ENCODE measurements at places on chromosomes 1 and 21. TPM values are rescaled to one million over a fixed set of nuclear protein-coding genes. Genes with fewer than 3 reads are reported as not detected.

Gene SLC25A34
- 127 TPM for total RNA-seq

DNA sequence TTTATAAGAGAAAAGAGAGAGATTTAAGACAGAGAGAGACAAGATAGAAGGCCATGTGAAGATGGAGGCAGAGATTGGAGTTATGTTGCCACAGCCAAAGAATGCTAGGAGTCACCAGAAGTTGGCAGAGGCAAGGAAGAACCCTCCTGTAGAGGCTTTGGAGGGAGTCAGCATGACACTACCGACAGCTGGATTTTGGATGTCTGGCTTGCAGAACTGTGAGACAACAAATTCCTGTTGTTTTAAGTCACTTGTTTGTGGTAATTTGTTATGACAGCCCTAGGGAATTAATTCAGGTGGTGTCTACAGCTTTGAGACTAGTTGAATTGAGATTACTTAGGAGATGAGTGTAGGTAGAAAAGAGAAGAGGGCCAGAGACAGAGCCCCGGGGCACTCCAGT is 158.5 kb downstream of the DNM3 start:
- H3K36me3 ChIP-seq = no peaks in the 10 kb centered on the region
- H3K4me1 ChIP-seq = no peaks in the 10 kb centered on the region
- no peak overlapping the region for H3K27ac ChIP-seq

- no peaks in the 10 kb centered on the region for H3K27me3 ChIP-seq
- H3K36me3 ChIP-seq = no peaks in the 10 kb centered on the region
- H3K4me3 ChIP-seq = no peak overlapping the region
- H3K27ac ChIP-seq = no peak overlapping the region
Observed at GRCh38 chr21:34034369-34035014, 38.9 kb upstream of the MRPS6 start.

- no peak overlapping the region for H3K4me3 ChIP-seq
- H3K27me3 ChIP-seq = no peaks in the 10 kb centered on the region
- no peak overlapping the region for H3K27ac ChIP-seq
- H3K4me1 ChIP-seq = peaks cover 6% of the 10 kb centered on the region
Observed at GRCh38 chr1:10267921-10268320, 57.6 kb downstream of the KIF1B start.

Gene FLG2
- 0.13 TPM for total RNA-seq

Gene PLXNA2
- 51.5 TPM for total RNA-seq

Gene KIAA1614
- 1.4 TPM for total RNA-seq

DNA sequence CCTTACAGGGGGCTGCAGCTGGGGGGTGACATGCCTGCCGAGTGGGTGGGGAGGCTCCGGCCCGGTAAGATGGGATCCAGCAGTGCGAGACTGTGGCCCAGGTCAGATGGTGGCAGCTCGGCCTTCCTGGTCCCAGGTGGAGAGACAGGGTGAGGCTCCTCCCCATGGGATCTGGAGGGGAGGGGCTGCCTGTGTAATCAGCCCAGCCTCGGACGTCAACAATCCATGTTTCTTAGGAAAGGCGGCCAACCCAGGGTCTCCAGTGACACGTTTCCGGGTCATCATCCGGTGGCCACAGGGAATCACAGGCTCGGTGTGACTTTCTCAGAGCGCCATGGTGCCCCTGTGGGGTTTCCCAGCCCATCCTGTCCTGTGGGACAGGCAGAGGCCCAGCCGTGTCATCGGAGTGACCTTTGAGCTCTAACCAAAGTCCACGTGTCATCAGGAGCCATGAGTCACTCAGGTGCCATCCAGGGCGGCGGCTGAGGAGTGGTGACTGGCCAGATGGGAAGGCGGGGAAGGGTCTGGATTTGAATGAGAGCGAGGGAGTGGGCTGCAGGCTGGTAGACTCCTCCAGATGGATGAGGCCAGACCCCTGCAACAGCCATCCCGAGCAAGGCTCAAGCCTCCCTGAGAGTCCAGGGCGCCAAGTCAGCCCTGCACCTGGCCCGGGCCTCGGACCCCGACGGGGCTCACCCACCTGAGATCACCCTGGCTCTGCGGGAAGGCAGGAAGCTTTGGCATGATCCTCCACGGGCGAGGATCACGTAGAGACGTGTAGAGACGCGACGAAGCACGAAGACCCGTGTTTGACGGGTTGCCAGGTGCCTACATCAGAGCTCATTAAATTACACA is 6.6 kb upstream of the HES4 start:
- no peaks in the 10 kb centered on the region for H3K36me3 ChIP-seq
- H3K4me3 ChIP-seq = peak overlapping the region; percentile 48
- H3K27me3 ChIP-seq = no peaks in the 10 kb centered on the region
- H3K4me1 ChIP-seq = peaks cover 3% of the 10 kb centered on the region
- H3K27ac ChIP-seq = peak overlapping the region; percentile 88

Gene CDC20
- 6.7 TPM for total RNA-seq

DNA sequence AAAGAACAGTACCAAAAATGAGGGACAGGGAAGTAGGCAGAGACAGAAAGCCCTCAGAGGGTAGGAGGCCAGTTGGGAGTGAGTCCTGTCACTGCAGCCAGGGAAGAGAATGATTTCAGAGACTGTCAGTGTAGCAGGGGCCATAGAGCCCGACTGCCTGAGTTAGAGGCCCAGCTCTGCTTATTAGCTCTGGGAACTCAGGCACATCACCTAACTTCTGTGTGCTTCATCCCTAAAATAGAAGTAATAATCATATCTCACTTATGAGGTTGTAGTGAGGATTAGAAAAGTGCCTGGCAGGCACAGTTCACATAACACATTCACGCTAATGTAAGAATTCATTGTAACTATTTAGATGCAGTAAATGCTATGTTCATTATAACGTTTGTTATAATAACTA is 18.3 kb downstream of the NPL start:
- no peaks in the 10 kb centered on the region for H3K27me3 ChIP-seq
- no peak overlapping the region for H3K27ac ChIP-seq
- no peak overlapping the region for H3K4me3 ChIP-seq
- H3K36me3 ChIP-seq = no peaks in the 10 kb centered on the region
- no peaks in the 10 kb centered on the region for H3K4me1 ChIP-seq

GRCh38 chr1:25765136-25765922 is 34.7 kb upstream of the SELENON start:
- no peaks in the 10 kb centered on the region for H3K36me3 ChIP-seq
- H3K4me3 ChIP-seq = no peak overlapping the region
- DNase-seq = no peak
- no peaks in the 10 kb centered on the region for H3K27me3 ChIP-seq
- no peak overlapping the region for H3K27ac ChIP-seq

- H3K36me3 ChIP-seq = no peaks in the 10 kb centered on the region
- peak; percentile 76 for DNase-seq
- H3K4me1 ChIP-seq = no peaks in the 10 kb centered on the region
- no peak overlapping the region for H3K4me3 ChIP-seq
- H3K27me3 ChIP-seq = no peaks in the 10 kb centered on the region
Observed at GRCh38 chr1:5514527-5515183, 477.6 kb downstream of the NPHP4 start.

DNA sequence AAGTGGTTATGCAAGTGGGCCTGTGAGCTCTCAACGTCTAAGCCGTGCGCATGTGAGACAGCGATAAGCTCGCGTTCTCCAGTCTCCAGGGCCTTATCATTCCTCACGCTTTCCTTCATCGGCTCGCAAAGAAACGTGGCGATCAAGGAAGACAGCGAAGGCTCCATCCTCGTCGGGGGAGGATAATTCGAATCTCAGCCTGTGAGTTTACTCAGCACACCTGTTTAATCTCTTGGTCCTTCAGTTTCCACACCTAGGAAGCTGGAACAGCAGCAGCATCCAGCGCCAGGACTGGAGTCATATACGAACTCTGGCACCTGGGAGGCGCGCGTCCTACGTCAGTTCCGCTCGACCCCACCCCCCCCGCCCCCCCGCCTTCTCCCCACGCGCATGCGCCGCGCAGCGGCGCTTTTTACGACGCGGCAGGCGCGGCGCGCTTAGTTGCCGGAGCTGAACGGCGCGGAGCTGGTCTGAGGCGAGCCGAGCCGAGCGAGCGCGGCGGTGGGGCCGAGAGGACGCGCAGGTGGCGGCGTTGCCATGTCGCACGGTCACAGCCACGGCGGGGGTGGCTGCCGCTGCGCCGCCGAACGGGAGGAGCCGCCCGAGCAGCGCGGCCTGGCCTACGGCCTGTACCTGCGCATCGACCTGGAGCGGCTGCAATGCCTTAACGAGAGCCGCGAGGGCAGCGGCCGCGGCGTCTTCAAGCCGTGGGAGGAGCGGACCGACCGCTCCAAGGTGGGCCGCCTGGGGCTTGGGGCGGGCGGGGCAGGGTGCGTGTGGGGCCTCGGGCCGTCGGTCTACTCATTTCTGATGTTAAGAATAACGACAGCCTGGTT is at the start of gene PITHD1:
PITHD1 (plus strand) TSS at position 440 of the 836 bp plus-strand sequence; CDS start at position 538, 98 bp downstream.
- peak within 1 kb of the TSS; percentile 88 for H3K4me3 ChIP-seq
- DNase-seq = peak; percentile 74
- peaks cover 31% of the 10 kb centered on the region for H3K4me1 ChIP-seq
- peaks cover 13% of the 10 kb centered on the region for H3K36me3 ChIP-seq
- H3K27ac ChIP-seq = peak within 1 kb of the TSS; percentile 90

Gene SLC66A1
- 19.0 TPM for total RNA-seq

DNA sequence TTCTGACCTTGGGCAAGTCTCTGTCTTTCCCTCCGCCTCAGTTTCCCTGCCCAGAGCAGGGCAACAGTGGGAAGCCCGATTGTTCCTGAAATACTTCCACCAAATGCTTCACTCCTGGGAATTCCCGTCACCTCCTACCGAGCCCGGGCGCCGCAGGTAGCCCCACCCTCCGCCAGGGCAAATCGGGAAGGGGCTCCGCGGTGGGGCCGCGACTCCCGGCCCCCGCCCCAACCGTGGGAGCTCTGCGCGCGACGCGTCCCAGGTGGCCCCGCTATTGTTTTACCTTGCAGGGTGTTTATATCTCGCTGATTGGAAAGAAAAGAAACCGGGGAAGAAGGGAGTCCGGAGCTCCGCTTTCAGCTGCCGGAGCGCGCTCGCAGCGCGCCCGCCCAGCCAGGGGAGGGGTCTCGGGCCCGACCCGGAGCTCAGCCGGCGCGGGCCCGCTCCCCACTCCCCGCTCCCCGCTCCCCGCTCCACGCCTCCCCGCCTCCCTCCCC is 407 bp downstream of the IGSF3 start:
- H3K27ac ChIP-seq = peak overlapping the region; percentile 42
- no peaks in the 10 kb centered on the region for H3K36me3 ChIP-seq
- H3K4me3 ChIP-seq = peak overlapping the region; percentile 50
- no peak for DNase-seq

Gene RGS8
- not detected for total RNA-seq

- peak; percentile 36 for DNase-seq
- no peaks in the 10 kb centered on the region for H3K4me1 ChIP-seq
- H3K27ac ChIP-seq = no peak overlapping the region
- no peaks in the 10 kb centered on the region for H3K27me3 ChIP-seq
- H3K36me3 ChIP-seq = no peaks in the 10 kb centered on the region
Observed at GRCh38 chr1:2978691-2979190, 42.5 kb upstream of the ACTRT2 start.

DNA sequence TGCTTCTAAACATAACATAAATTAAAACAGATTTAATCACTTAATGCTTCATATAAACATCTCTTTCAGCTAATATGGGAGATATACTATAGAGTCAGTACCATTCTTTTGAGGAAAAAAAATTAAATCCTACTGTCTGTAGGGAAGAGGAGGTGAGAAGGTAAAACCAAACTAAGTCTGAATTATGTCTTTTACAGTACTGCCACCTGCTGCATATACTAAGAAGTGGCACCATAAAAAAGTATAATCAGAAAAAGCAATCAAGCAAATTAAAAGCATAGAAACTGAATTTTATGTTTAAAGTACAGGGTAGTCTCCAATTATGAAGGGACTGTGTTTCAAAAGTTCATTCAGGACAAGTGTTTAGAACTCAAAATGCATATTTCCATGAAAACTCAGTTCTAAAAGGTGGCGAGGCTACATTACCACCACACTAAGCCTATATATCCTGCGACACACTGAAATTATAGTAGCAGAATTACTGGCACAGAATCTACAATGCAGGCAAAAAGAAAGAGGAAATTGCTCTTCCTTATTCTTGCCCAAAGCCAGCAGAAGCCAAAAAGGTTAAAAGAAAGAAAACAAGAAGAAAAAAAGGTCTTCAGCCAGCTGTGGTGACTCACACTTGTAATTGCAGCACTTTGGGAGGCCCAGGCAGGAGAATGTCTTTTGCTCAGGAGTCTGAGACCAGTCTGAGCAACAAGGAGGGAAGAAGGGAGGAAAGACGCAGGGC is 9.0 kb downstream of the NSL1 start:
- no peaks in the 10 kb centered on the region for H3K27me3 ChIP-seq
- no peak for DNase-seq
- no peak overlapping the region for H3K4me3 ChIP-seq
- H3K27ac ChIP-seq = no peak overlapping the region
- no peaks in the 10 kb centered on the region for H3K36me3 ChIP-seq
- no peaks in the 10 kb centered on the region for H3K4me1 ChIP-seq

DNA sequence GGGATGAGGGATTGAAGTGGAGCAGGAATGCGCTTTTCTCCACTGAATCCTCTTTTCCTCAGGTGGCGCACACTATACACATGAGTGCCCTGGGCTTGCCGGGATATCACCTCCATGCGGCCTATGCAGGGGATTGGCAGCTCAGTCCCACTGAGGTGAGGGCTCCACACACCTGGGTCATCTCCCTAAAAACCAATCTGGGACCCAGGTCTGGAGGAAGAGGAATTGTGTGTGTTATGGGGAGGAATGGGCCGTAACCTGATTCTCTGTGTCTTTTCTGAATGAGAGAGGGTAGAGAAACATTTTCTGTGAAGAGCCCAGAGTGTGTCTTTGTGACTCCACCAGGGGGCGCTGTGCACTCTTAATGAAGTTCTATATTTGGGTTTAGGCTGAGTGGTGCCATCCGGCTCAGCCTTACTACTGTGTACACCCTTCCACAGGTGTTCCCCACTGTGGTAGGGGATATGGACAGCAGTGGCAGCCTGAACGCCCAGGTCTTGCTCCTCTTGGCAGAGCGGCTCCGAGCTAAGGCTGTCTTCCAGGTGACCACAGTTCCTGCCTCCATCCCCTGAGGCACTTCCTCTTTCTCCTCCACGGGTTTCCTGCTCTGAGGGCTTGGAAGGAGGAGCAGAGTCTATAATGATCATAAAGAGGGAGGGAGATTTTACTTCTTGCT is 1.5 kb downstream of the TOMM40L start:
- H3K4me3 ChIP-seq = no peak overlapping the region
- H3K27me3 ChIP-seq = no peaks in the 10 kb centered on the region
- no peaks in the 10 kb centered on the region for H3K36me3 ChIP-seq
- H3K27ac ChIP-seq = no peak overlapping the region

- peak overlapping the region; percentile 95 for H3K27ac ChIP-seq
Observed at GRCh38 chr1:30753660-30754123, 3.9 kb downstream of the LAPTM5 start.

Gene NTMT2
- not detected for total RNA-seq

Gene APOBEC4
- not detected for total RNA-seq

DNA sequence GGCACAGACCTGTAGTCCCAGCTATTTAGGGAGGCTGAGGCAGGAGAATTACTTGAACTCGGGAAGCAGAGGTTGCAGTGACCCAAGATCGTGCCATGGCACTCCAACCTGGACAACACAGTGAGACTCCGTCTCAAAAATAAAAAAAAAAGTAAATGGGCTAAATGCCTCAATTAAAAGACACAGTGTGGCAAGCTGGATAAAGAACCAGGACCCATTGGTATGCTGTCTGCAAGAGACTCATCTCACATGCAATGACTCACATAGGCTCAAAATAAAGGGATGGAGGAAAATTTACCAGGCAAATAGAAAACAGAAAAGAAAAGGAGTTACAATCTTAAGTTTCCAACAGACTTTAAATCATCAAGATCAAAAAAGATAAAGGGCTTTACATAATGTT is 40.3 kb downstream of the ACBD6 start:
- DNase-seq = no peak
- no peak overlapping the region for H3K27ac ChIP-seq
- no peaks in the 10 kb centered on the region for H3K36me3 ChIP-seq
- no peak overlapping the region for H3K4me3 ChIP-seq

All from Peyer's patch (tissue), 4 donors.